ENCODE measurements at places on chromosomes 3 and 15. TPM values are rescaled to one million over a fixed set of nuclear protein-coding genes. Genes with fewer than 3 reads are reported as not detected.

Gene ITGA11
- total RNA-seq, result 5.3 TPM

Gene ASB14
- not detected for total RNA-seq

Gene PRR23B
- total RNA-seq, result not detected

Gene SERP1
- total RNA-seq, result 53.5 TPM

Gene HMG20A
- 29.6 TPM for total RNA-seq

Gene ITIH3
- 0.05 TPM for total RNA-seq

Gene MUSTN1
- 0.52 TPM for total RNA-seq

Gene ANKRD34C
- not detected for total RNA-seq

Gene RAB11A
- total RNA-seq, result 353 TPM

Gene ARNT2
- 16.7 TPM for total RNA-seq

Gene NBEAL2
- total RNA-seq, result 42.1 TPM

Gene DCP1A
- 7.1 TPM for total RNA-seq

Gene C3orf80
- total RNA-seq, result 2.3 TPM

Gene ZNF620
- total RNA-seq, result 2.3 TPM

Gene CILP
- 0.05 TPM for total RNA-seq

Gene CCDC54
- not detected for total RNA-seq

Gene HTR3E
- not detected for total RNA-seq

Measured in A549 treated with CpdA at 1 μM for 4 hours (cell line).